ENCODE measurements at places on chromosomes 16 and 17. TPM values are rescaled to one million over a fixed set of nuclear protein-coding genes. Genes with fewer than 3 reads are reported as not detected.

C16orf92 gene
- total RNA-seq, result not detected

GCGR gene
- total RNA-seq, result 109 TPM

KRT31 gene
- not detected for total RNA-seq

TEKT1 gene
- not detected for total RNA-seq

AGRP gene
- not detected for total RNA-seq

SYCE1L gene
- 0.65 TPM for total RNA-seq

TBC1D3C gene
- total RNA-seq, result 0.18 TPM

DNA sequence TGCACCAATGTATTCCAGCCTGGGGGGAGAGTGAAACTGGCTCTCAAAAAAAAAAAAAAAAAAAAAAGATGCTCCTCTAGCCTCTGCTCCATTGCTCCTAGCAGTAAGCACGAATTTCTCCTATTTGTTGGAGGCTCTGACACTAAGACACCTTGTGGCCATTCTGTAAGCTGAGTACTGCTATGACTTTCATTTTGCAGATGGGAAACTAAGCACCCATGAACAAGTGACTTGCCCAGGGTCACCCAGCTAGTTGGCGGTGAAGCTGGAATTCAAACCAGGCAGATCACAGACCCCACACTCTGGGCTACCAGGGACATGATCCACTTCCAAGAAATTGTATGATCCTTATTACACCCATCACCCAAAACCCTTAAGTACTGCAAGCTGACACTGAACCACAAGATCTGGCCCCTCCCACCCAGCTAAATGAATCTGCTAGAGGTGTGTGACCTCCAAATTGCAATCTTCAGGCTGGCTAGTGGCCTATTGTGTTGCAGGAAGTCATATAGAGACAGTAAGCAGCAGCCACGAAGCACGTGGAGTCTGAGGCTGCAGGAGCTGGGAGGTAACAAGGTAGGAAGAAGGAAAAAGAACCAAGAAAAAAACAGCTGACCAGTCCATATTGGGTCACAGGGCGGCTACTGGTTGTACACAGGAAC lies 209.4 kb downstream of the XYLT1 start:
- no peak for DNase-seq

GRCh38 chr17:16232391-16232790 lies 15.4 kb downstream of the PIGL start:
- no peak for DNase-seq

DNA sequence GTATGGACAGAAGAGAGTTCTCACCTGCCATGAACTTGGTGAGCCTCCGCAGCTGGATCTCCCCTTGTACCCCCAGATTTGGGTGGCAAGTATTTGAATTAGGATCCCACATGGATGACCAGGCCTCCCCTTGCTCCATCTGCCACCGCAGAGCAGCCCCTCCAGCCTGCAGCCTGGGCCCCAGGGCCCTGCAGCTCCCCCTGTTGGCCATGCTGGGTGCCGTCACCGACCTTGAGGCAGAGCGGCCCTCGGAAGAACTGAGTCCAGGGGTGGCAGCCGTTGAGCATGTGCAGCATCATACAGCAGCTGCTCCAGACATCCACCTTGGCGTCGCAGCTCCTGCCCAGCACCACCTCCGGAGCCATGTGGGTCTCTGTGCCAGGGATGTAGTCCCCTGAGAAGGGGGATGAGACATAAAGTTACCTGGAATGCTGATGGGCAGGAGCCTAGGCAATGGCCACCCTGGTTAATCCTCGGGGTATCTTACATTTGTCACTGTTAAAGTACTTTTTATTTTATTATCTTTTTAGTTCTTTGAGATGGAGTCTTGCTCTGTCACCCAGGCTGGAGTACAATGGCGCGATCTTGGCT lies 9.0 kb upstream of the SPATA32 start:
- DNase-seq, result no peak

- DNase-seq, result no peak
Observed at GRCh38 chr16:26598998-26599784, 467.5 kb upstream of the C16orf82 start.

GRCh38 chr17:63966646-63967264 lies 6.0 kb downstream of the SCN4A start:
- no peak for DNase-seq

- peak; percentile 37 for DNase-seq
Observed at GRCh38 chr17:59851439-59852375, 41.0 kb downstream of the TUBD1 start.

- no peak for DNase-seq
Observed at GRCh38 chr16:56348168-56349085, 76.9 kb downstream of the AMFR start.

GRCh38 chr16:56788435-56788834 lies 58.5 kb downstream of the NUP93 start:
- DNase-seq, result no peak

- peak; percentile 41 for DNase-seq
Observed at GRCh38 chr17:3805581-3805980, 4.6 kb upstream of the ITGAE start.

GRCh38 chr17:78168903-78169793 lies 767 bp downstream of the SYNGR2 start:
- DNase-seq, result peak; percentile 69

- DNase-seq, result no peak
Observed at GRCh38 chr17:4073983-4074830, 68.6 kb downstream of the ZZEF1 start.

DNA sequence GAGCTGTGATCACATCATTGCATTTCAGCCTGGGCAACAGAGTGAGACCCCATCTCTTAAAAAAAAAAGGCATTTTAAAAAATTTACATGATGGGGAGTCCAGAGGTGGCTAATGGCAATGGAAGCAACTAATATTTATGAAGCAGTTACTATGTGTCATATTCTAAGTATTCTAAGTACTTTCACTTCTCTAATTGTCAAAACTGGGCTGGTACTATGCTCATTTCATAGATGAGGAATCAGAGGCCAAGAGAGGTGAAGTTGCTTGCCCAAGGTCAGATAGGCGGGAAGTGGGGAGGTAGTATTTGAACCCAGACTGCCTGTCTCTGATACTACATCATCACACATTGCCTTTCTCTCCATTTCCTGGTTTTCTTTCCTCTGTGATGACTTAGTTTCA lies 50.7 kb downstream of the SLC5A11 start:
- DNase-seq, result no peak

DNA sequence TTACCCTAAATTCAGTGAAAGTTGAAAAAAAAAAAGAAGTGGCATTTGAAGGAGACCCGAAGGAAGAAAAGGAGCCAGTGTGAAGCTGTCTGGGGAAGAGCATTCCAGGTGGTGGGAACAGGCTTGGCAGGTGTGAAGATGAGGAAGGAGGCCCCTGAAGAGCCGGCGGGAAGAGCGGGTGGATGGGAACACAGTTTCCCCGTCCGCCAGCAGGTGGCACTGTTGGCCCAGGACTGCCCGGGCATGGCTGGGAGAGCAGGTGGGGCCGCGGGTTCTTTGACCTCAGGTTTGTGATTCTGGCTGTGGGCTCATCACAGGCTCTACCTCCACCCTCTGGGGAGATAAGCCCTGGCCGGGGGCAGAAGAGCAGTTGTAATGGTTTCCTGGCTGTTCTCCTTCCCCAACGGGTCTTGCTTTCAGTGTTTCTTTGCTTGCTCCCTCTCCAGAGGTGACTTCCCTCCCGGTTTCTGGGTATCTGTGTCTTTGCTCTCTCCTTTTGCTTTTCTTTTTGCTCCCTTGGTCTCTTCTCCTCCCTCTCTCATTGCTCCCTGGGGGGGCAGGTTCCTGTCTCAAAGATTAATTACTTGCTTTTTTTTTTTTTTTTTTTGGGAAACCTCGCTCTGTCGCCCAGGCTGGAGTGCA lies 32.3 kb downstream of the RAP1GAP2 start:
- peak; percentile 73 for DNase-seq

DNA sequence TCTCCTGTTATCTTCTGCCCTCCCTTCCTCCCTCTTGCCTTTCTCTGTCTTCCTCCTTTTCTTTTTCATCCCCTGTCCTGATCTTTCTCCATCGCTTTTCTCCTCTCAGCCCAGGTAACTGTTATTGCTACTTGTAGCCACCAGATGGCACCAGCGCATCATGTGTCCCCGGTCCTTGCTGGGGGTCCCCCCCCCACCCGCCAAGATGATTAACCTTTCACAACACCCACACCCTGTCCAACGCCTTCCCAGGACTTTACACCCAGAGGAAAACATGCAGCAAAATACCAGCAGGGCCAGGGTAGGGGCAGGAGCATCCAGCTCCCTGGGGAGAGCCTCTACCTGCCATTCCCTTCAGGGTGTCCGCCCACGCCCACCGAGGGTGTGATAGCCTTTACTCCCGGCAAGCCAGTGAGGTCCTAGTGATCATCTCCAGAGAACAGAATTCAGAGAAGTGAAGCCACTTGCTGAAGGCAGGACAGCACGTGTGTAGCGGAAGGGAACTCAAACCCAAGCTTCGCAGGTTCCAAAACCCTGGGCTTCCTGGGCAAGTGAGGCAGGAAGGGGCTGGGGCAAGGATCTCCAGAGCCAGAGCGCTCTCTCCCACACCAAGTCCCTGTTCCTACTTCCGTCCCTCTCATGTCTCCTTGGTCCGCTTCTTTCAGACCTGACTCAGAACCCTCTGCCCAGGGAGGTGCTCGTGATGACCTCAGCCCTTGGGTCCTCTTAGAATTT lies 13.4 kb upstream of the TAC4 start:
- DNase-seq, result peak; percentile 55

DNA sequence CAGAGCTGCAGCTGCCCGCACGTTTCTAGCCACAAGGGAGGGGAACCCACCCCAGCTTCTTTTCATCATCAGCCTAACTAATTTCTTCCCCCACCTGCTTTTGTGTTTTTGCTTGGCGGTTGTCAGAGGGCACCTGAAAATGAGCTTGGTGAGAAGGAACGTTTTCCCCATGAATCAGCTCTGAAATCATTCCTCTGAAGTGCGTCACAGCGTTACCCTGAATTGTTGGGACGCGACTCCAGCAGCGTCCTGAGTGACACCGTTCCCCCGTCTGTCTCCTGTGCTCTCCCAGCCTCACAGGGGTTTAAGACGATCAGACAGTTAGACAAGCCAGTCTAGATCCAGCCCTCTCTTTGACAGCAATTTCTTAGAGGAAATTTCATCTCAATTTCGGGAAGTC lies 722.9 kb upstream of the EEF2KMT start:
- no peak for DNase-seq

All from left lobe of liver (tissue), 2 donors.